ENCODE measurements at places on chromosomes 7 and 10.

DNA sequence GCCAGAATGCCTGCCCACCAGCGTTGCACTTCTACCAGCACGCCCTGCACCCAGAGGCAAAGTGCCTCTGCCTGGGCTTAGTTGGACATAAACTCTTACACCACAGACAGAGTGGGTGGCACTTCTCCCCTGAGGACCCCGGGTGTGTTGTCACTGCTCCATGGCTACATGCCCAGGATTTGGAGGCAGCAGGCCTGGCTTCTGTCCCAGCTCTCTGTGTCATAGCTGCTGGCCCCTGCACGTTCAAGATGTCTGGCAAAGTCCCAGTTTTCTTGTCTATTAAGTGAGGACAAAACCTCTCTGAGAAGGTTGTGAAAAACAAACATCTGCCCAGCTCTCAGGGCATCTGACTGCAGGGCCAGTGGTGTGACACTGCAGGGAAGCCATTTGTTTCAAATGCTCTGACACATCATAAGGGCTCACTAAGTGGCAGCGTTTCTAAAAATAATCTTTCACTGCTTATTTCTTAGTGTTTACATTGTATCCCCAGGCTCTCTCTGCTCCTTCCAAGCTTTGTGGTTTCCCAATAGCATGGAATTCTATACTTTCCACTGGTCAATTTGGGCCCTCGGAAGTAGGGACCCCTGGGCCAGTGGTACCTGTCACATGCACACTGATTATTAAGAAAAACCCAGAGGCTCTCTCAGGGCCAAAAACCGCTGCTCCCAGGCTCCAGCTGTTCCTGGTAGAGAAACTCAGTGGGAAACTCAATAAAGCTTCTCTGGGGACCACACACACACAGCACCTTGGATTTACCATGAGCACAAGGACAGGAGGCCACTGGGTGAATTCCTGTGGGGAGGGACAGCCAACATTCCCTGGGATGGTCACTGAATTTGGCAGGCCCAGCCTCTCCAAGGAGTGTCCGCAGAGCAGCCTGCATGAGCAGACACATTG is 86.2 kb upstream of the ANLN start:
- DNase-seq = peak; percentile 83

DNA sequence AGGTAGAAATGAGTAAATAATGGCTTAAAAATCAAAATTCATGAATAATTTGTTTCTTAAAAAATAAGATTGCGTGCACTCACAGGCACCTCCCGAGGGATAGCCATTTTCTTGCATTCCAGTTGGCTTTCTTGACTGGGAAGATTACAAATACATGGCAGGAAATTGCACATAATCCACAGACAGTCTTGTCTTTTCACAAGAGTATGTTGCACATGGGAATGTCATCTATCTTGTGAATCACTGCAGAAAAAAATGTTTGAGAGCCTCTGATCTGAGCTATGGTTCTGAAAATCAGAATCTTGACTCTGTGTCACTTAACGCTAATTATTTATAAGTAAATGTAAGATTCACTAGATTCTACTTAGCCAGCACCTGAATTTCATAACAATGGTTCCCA is 74.1 kb upstream of the PRKG1 start:
- DNase-seq = no peak

DNA sequence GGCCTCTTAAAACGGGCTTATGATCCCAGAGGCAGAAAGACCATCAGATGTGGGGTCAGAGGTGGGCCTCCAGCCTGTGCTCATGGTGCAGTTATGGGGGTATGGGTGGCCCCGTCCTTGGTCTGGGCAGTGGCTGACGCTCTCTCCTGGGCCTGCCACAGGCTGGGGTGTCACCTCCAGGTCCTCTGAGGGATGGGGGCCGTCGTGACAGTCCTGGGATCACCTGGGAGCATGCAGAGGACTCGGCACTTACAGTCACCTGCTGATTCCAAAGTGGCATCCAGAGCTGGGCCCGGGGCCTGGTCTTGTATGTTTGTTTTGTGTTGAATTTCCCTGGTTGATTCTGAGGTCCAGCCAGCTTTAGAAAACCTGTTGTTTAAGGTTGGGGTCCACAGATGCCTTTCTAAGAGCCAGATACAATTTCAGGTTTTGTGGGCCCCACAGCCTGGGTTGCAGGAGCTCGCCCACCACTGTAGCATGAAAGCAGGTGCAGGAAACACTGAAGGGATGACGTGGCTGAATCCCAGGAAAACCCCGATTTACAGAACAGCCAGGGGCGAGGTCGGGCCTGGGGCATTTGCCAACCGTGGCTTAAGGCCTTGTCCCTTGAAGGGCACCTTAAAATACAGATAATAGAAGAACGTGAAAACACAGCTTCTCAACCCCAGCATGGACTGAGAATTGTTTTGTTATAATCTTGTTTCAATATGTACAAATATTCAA is 170.7 kb upstream of the PPP2R2D start:
- no peak for DNase-seq

DNA sequence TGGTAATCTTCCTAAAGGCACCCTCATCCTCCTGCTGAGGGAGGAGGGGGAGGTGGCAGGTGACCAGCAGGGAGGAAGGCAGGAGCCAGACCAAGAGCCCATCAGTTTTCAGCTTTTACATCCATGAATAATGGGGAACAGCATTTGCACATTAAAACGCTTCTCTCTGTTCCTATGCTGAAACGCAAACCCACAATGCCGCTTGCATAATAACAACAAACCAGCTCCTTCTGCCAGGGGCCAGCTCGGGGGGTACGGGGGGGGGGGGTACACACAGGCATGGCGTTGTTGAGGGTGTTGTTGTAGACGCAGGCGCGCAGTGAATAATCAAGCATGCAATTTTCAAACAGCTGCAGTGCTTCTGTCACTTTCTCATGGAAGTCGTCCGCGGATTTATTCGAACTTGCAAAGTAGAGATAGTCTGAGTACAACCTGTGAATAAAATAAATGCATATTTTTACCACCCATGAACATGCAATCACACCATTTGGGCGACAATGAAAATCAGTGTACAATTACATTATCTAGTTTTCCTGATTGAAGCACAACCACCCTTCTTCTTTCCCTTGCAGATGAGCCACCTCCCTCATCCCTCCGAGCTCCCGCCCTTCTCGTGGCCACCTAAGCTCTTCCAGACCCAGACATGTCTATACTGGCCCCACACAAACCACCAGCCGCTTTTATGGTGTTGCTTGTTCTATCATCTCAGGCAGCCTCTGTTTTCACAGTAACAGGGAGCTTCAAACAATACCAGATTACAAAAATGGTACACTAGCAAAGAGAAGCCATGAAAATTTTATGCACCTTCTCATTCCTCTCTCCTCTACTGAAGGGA is 72.2 kb downstream of the CHST15 start:
- no peak for DNase-seq

DNA sequence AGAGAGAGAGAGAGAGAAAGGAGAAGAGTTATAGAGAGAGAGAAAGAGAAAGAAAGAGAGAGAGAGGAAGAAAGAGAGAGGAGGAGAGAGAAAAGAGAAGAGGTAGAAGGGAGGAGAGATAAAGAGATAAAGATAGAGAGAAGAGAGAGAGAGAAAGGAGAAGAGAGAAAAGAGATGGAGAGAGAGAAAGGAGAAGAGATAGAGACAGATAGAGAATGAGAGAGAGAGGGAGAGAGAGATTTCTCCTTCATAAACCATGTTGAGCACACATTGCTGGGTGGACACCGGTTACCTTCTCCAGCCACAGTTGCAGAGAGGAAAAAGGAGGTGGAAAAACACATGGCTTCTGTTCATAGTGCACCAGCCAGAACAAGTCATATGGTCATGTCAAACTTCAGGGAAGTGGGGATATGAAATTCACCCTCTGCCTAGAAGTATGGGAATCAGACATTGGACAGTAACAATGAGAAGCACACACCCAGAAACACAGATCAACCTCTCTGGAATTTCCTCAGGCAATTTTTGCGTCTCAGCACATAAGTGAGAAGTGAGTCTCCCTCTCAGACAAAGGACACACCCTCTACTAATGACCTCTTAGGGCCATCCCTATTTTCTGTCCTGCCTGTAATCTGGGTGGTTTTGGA is 172.5 kb upstream of the SVIL start:
- DNase-seq = no peak

DNA sequence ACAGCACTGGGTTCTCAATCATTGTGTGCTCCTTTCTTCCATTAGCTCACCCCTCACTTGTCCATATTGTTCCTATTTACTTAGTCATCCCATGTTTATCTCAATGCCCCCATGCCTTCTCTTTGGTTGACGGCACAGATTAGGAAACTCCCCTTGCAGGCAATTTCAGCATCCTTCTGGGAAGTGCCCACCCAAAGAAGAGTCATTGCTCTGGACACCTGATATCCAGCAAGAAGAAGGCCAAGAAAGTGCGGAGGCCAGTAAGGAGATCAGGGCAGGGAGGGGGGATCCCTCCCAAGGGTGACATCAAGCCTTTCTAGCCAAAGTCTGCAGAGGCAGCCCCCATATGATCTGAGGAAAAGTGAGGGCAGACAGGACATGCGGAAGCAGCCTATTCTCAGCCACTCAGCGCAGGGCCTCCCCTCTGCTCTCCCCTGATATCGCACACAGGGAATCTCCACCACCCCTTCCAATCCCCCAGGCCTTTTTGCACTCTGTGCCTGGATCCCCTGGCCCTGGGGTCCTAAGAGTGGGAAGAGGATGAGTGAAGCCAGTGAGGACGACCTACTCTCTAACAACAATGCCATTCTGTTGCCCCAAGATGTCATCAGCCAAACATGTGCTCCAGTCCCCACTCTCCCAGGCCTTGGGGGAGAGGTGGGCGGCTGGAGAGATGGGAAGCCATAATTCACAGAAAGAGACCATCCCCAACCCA is 1.8 kb downstream of the TRPV6 start:
- DNase-seq = no peak

DNA sequence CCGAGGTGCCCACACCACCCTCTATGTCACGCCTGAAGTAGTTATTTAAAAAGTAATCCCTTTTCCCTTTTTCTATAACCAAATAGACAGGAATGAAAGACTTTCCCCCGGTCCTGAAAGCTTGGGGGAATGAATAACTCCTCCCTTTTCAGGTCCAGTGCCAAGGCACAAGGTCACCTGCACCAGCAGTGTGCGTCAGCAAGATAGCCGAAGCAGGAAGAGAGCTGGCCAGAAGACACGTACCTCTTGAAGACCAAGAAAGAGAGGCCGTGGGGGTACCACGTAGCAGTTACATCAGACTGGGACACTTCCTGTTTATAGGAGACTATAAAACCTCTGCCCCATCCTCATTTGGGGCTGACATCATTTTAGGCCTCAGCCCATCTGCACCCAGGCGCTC is 10.7 kb upstream of the AKR1B1 start:
- DNase-seq = no peak

DNA sequence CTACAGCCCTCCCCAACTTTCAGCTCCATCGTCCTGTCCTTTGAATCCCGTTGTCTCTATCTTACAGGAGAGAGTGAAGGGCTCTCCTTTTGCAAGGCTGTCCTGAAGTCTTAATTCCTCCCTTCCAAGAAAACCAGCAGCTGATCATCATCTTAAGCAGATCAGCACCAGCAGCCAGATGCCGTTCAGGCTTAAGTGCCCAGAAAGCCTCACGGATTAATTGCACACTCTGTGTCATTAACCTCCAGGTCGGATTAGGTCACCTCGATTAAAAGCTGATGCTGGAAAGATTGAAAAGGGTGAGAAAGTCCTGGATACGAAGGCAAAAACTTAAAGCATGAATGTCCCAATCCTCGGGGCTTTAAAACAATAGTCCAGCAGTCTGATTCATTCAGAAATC is 24.8 kb upstream of the ADARB2 start:
- DNase-seq = no peak

- DNase-seq = no peak
Measured at GRCh38 chr10:73983096-73984047, 14.5 kb upstream of the VCL start.

DNA sequence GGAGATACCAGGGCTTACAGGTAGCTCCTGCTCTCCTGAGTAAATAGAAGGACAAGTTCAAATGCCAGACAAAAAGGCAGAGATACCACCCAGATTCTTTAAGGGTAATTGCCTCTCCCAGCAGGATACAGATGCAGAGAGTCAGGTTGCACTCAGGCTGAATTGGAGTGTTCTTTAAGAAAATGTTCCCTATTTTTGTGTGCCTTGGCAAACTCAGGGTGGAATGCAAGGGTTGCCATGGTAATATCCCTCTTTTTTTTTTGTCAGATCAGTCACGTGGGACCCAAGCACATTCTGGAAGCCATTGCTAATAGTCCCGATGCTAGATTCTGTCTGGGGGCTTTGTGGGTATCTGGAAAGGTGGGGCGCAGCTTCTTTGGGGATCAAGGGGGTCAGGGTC is 628.0 kb downstream of the CALN1 start:
- no peak for DNase-seq

DNA sequence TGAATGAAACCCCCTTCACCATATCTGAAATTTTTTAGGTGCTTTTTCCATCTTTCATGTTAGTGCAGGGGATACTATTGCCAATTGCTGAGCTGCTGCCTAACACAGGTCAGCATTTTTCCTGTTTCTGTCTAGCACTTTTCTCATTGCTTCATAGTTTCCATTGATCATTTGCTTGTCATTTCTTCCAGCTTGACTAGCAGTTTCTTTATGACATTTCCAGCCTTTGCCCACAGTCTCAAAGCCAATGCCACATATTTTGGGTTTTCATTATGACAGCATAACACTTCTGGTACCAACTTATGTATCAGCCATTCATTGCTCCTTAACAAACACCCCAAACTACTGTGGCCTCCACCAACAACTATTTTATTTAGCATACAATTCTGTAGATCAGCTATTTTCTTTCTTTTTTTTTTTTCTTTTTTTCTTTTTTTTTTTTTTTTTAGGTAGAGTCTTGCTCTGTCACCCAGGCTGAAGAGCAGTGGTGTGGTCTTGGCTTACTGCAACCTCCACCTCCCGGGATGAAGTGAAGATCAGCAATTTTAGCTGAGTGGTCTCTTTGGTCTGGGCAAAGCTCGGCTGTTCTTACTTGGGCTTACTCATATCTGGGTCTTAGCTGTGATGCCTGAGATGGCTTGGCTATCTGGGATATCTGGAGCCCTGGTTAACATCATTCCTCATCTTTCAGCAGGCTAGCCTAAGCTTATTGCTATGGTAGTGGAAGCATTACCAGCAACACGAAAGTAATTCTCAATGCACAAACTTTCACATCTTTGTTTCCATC is 102.3 kb downstream of the EPC1 start:
- no peak for DNase-seq

DNA sequence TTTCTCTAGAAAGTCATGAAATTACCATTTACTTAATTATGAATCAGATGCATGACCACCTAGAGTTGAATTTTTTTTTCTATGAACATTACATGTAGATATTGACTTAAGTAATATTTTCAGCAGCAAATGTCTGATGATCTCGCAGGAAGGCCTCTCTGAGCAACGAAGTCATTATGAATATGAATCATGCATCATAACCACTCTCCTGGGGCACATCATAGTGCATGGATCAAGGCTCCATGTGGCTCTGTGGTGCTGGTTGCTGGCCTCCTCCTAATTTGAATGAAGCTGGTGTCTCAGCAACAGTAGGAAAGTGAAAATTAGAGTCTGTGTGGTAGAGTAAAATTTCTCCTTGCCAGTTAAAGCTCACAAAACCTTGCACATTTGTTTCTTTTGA is 121.4 kb upstream of the INHBA start:
- DNase-seq = no peak

DNA sequence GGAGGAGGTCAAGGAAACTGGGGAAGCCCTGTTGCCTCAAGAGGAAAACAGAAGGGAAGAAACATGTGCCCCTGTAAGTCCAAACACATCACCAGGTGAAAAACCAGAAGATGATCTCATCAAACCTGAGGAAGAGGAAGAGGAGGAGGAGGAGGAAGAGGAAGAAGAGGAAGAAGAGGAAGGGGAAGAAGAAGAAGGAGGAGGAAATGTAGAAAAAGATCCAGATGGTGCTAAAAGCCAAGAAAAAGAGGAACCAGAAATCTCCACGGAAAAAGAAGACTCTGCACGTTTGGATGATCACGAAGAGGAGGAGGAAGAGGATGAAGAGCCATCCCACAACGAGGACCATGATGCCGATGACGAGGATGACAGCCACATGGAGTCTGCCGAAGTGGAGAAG is 82.7 kb upstream of the SAMD8 start:
- DNase-seq = no peak
